Stimulated activated CD4-positive, alpha-beta T cell treated with anti-CD3 and anti-CD28 coated beads, Interleukin-15, amount 100 ng/mL, for 1 hour (primary cell): ENCODE measurements at places on chromosomes 13 and 19.

GRCh38 chr19:39297931-39298634 lies 1.9 kb downstream of the IFNL1 start:
- DNase-seq, result no peak

DNA sequence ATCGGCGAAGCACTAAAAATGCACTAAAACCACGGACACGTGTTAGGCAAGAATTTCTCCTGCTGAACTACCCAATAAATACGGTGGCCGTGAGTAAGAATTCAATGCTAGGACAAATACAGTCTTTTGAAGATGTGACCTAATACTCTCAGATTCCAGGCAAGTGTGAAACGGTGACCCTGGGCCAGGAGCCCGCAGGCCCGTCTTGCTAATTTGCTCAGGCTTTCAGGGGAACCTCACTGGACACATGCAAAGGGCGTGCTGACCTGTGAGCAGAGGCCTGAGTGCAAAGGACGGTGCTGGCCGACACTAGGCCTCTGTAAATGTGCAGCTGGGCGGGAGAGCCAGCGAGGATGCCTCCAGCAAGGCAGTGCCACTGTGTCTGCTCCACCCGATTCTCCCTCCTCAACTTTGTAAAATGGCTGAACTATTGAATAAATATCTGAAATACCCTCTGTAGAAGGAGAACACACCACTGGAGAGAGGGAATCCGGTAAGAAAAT lies 70.1 kb downstream of the STK24 start:
- no peak for DNase-seq

- DNase-seq, result no peak
These were observed 28.1 kb upstream of the SIAH3 start for GRCh38 chr13:45879666-45880065.

GRCh38 chr13:42007844-42008243 lies 40.6 kb upstream of the DGKH start:
- DNase-seq, result no peak

- DNase-seq, result peak; percentile 44
These were observed 750 bp upstream of the GPR108 start for GRCh38 chr19:6737873-6738786.

DNA sequence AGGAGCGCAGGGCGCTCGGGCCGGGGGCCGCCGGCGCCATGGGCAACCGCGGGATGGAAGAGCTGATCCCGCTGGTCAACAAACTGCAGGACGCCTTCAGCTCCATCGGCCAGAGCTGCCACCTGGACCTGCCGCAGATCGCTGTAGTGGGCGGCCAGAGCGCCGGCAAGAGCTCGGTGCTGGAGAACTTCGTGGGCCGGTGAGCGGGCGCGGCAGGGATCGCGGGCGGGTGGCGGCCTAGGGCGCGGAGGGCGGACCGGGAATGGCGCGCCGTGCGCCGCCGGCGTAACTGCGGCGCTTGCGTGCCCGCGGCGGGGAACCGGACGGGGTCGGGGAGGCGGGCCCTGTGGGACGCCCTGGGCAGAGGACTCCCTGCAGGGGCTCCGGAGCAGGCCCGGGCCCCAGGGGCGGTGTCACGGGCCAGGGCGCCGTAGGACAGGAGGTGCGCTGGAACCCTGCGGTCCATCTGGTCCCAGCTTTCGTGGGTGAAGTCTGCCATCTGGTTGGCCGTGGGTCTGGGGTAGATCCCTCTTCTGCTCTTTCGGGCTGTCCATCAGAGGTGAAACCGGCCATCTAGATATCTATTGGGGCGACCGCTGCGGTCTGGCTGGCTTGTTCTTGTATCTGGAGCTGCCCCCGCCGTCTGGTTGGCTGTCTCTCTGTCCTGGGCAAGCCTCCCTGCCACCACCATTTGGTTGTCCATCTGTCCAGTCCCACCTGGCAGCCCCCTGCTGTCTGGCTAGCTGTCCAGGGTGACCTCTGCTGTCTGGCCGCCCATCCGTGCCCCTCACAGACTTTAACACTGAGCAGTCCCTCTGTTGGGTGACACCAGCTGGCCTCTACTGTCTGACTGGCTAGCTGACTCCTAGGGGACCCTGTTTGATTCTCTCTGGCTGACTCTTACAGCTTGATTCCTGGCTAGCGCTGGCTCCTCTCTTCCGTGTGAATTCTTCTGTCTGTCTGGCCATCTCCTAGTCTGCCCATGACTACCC lies 622 bp downstream of the DNM2 start:
- peak; percentile 23 for DNase-seq

- no peak for DNase-seq
These were observed 36.1 kb upstream of the DCUN1D2 start for GRCh38 chr13:113526466-113527220.

DNA sequence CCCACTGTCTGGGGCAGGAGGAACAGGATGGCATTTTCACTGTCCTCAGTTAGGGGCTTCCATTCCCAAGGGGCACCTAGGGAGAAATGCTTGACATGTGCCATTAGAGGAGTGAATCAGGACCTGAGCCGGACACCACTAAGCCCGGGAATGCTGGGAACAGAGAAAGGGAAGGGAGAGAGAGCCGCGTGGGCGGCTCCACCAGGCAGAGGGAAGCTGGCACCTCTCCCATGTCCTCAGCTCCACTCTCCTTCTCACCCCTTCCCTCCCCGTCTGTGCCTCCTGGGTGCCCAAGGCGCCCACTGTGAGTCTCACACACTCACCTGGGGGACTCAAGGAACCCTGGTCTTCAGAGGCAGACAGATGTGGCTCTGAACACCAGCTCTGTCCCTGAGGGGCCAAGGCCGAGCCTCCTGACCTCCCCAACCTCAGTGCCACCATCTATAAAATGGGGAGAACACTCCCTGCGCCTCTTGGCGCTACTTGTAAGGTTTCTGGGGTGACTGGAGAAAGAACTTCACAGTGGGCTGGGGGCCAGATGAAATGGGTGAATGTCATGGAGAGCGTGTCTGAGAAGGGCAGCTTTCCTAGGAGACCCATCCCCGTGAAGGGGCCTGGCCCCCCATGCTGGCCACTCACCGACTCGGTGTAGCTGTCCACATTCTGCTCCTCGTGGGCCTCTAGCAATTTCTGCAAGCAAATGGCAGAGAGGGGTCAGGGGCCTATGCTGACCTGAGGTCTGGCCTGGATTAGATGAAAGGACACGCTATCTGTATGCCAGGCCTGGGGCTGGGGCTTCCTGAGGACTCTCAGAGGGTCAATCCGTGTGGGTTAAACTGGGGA lies 5.3 kb upstream of the KPTN start:
- DNase-seq, result no peak

GRCh38 chr19:46615966-46616365 lies 8.9 kb downstream of the PTGIR start:
- no peak for DNase-seq

DNA sequence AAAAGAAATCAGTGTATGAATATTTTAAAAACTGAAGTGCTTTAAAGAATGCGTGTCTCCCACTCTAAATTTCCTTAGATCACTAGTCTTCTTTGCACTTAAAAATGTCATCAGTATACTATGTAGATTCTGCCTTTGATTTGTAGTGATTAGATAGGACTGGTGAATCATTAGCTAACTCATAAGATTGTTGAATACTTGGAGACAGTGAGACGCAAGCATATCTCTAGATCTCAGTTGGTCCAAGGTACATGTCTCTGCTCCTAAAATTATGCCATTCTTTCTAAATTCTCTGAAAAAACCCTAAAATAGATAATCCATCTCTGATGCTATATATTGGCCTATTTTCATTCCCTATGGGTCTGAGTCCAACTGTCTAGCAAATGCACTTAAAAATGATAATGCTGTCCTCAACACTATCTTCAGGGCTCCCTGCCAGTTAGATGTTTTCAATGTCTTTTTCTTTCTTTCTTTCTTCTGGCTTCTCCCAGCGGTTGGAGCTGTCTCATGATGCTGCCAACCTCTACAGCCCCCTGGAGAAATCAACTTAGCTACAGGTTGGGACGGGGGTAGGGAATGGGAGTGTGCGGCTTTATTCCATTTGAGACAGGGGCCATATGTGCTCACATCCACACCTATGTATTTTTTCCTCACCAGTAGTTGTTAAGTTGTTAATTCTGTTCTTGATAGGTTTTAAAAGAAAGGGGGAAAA lies 301.0 kb downstream of the NDFIP2 start:
- DNase-seq, result no peak
